Stimulated activated CD4-positive, alpha-beta T cell treated with anti-CD3 and anti-CD28 coated beads, Interleukin-1b, Interleukin-23, amount 100 ng/mL, for 24 hours (primary cell): ENCODE measurements at places on chromosomes 7 and 10.

DNA sequence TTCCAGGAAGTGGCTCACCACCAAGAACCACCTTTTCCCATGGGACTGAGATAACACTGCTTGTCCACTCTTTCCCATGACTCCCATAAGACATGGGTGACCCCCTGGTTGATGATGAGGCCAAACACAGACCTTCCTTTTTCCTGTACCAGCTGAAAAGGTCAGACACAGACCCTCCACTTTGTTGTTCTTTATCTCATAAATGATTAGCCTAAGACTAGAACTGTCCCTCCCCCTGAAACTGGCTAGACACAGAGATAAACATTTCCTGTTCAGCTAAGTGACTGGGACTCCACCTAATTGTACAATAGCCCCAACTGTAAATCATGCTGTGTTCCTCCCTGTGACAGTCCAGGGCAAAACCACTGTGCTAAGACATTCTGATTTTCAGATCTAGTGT lies 8.2 kb upstream of the NRG3 start:
- no peak for DNase-seq

- no peak for DNase-seq
These were observed 9.4 kb downstream of the TSPAN15 start for GRCh38 chr10:69460576-69461242.

- DNase-seq, result no peak
These were observed 108.9 kb upstream of the HDAC9 start for GRCh38 chr7:18386607-18387006.

DNA sequence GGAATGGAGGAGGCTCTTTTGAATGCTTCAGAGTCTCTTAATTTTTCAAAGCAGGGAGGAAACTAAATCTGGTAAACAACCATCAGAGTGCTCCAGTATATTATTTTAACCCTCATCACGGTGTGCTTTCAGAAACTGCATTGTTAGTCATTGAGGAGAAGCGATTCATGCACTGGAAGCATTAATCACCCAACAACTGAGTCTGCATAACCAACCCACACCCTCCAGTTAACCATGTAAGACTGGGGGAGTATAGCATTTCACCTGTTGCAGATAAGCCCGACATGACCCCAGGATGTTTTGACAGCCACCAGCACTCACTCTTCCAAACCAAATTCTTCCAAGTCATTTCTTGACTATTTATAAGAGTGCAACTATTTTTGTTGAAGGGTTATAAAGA lies 257.6 kb downstream of the GATA3 start:
- DNase-seq, result no peak

GRCh38 chr10:86251426-86251825 lies 115.2 kb downstream of the GRID1 start:
- DNase-seq, result no peak

DNA sequence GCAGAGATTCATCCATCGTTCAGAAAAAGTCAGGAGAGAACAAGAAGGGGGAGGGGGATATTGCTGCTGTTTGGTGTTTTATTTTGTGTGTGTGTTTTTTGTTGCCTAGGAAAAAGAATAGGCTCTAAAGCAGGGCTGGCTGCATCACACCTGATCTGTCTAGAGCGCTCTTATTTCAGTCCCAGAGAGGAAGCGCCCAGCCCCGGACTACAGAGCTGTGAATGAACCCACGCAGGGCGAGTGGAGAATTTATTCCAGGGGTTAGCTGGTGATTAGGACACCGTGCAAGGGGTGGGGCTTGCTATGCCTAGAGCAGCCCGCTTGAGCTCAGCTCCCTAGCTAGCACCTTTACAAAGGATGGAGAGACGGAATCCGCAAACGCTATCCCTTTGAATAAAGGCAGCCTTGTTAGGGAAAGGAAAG lies 621 bp upstream of the FAM13C start:
- no peak for DNase-seq

GRCh38 chr7:48144291-48144768 lies 26.9 kb upstream of the ABCA13 start:
- no peak for DNase-seq

- no peak for DNase-seq
These were observed 75.4 kb upstream of the ATP6V0A4 start for GRCh38 chr7:138873220-138873892.

GRCh38 chr10:132918264-132918616 lies 24.1 kb downstream of the CFAP46 start:
- DNase-seq, result no peak

DNA sequence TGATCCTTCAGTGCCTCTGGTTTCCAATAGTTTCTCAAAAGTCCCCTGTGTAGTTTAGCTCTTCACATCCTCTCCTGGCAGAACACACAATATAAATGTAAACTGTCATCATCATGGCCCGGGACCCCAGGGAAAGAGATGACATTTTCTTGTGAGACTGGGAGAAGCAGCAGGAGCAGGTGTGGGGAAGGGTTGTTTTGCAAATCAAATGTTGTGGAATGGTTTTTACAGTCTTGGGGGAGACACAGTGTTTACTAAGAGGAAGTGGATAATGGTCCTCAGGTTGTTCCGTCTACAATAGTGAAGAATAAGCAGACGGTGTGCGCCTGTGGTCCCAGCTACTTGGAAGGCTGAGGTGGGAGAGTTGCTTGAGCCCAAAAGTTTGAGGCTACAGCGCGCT lies 159.1 kb downstream of the SEC23IP start:
- DNase-seq, result no peak

DNA sequence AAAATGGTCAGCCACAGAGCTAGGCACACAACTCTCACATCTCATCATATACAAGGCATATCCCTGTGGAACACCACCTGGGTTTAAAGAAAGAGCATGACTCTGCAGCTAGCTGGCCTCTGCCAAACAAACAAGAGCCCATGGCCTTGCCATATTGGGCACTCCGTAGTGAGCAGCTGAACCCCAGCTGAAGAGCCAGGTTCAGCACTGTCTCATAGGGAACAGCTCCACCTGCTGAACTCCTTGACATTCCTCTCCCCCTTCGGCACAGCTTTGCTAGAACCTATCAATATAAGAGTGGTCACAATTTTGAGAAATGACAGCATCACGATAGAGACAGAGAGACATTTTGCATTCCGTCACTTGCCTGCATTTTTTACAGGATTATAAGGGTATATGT lies 20.0 kb downstream of the SORCS1 start:
- DNase-seq, result no peak

DNA sequence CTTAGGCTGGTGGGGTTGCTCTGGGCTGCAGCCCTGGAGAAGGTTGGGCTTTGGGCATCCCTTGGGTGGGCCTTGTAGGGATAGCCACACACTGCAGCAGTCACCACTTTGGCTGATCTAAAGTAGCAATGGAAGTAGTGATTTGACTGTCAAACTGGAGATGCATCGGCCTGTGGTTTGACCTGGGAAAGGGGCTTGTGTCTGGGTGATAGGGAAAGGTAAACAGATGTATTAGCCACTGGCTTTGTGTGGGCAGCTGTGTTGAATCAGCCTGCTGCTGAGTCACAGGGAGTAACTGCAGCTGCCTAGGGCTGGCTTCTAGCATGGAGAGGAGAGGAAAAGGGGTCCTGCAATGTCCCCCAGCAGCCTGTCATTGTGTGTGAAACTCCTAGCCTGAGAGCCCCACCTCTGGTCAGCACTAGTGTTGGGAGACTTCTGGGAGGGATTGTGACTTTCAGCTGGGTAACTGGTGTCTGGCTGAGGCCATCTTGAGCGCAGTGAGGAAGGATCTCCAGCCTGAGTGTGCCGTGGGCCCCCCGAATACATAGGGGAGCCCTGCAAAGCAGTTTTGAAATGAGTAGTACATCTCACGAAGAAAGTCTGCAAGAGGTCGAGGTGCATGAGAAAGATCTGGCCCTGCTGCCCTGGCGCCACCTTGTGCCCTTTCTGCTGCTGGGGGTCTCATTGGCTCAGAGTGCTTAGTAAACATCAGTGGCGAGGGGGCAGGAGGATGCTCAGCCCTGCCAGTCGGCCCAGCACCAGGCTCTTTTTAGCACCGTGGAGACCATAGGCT lies 117.3 kb downstream of the FANK1 start:
- DNase-seq, result no peak

DNA sequence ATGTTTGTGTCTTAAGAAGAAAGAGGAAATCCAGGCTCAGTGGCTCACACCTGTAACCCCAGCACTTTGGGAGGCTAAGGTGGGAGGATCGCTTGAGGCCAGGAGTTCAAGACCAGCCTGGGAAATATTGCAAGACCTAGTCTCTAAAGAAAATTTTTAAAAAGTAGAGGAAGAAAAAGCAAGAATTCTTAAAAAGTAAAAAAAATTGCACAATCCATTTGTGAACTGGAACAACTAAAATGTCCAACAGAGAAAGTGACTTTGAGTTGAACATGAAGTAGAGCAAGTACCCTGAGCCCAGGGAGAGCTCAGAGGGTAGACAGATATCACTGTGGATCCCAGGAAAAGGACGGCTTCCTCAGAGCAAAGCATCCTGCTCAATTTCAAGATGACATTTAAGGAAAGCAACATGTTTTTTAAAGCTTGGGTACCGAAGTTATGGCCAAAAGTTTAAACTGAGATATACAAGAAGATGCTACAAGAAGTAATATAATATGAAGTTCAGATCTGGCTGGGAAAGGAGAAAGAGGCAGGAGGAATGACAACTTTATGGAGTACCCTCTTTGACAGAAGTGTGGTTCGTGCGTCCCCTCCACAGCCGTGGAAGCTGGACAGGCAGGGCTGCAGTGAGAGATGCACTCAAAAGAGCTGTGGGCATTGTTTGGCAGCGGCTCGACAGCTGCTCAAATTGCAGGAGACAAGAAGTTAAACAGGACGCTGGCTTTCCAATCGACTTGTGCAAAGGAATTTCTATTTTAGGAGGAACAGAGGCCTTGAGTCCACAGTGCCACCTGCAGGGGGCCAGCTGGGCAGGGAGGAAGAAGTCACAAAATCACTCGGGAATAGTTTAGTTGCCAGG lies 201.3 kb downstream of the JCAD start:
- DNase-seq, result no peak

DNA sequence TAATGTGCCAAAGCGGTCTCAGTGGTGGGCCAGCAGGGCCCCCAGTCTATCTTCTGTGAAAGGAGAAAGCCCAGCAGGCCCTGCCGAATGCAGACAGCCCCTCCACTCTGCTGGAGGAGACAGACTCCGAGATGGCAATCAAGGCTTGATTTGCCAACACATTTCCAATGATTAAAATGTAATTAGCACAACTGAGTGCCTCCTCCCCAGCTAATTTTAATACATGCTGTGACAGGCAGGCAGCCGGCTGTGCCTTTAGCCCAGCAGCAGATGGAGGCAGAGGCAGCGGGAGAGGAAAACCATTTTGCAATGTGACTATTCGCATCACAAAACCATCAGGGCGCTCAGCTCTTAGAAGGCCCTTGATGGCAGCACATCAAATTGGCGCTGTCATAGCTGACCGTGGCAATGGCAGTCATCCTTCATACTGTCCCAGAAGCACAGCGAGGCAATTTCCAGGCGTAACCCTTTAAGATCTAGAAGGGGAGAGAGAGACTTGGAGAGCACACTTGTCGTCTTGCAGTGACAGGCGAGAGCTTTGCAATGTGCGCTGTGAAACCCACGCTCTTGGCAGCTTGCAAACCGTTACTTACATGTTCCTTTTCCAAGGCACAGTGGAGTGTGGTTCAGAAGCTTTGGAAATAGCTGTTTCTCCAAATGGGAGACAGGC lies 714.8 kb upstream of the GALNT17 start:
- no peak for DNase-seq

- DNase-seq, result no peak
These were observed 25.1 kb upstream of the CPA5 start for GRCh38 chr7:130319541-130319940.

DNA sequence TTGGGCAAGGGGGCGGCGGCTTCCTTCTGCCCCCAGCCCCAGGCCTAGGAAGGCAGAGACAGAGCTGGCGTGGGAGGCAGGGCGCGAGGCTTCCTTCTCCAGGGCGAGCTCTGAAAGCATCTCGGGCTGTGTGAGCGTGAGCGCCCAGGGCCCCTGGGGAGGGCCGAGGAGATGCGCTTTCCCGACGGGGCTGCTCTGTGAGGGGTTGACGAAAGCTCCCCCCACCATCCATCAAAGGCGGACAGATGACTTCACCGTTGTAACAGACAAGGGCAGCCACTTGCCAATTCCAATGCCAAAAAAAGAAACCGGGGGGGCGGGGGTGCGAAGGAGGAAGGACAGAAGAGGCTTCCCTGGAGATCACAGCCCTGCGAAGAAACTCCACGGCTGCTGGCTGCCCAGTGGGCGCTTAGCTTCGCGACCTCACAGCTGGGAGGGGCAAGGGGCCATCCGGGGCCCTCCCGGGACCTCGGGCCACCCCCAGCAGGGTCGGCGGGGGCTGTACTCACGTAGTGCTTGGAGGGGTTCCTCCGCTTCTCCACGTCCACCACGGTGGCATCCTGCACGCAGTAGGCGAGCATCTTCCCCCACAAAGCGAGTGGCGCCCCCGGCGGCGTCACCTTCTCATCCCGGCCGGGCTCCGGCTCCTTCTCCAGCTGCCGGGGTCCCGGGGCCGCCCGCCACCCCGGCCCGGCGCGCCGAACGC lies 537 bp downstream of the SH3PXD2A start:
- no peak for DNase-seq

DNA sequence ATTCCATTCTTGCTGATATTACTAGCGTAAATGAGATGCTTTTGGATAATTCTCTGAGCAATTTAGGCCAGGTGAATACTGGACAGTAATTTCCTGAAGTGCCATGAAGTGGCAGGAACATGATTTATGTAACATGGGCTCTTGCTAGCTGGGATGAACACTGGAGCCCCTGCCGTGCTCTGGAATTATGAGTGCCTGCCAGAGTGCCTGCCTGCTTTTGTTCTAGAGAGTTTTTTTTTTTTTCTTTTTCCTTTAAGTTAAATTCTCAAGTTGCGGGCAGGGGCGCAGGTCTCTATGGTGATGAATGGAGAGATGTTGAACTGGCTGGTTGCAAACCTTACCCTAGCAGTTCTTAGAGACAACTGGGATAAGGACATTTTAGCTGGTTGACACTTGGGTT lies 165.9 kb downstream of the AUTS2 start:
- DNase-seq, result no peak

- DNase-seq, result no peak
These were observed 94.0 kb upstream of the STEAP1B start for GRCh38 chr7:22594020-22594419.

GRCh38 chr7:155734445-155734809 lies 77.8 kb downstream of the SHH start:
- no peak for DNase-seq

DNA sequence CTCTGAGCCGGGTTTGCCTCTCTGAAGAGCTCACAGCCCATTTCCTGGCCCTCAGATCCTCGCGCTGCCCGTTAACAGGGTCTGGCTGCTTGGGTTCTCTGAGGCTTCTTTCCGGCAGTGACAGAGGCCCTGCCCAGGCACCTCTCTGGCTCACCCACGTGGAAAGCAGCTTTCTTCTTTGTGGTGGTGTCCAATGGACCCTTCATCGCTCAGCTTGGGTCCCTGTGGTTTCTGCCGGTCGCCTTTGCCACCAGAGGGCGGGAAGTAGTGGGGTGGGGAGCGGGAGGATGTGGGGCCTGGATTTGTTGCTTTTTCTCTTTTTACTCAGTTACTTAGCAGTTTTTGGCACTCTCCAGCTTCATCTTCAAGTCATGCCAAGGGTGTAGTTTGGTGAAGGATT lies 15.6 kb upstream of the JAKMIP3 start:
- DNase-seq, result no peak

GRCh38 chr7:99120916-99121315 lies 23.0 kb downstream of the SMURF1 start:
- DNase-seq, result no peak
